ENCODE measurements at places on chromosomes 11 and 22. TPM values are rescaled to one million over a fixed set of nuclear protein-coding genes. Genes with fewer than 3 reads are reported as not detected.
A peak's percentile ranks its signal among the peaks of the same experiment; 100 is the strongest.

DNA sequence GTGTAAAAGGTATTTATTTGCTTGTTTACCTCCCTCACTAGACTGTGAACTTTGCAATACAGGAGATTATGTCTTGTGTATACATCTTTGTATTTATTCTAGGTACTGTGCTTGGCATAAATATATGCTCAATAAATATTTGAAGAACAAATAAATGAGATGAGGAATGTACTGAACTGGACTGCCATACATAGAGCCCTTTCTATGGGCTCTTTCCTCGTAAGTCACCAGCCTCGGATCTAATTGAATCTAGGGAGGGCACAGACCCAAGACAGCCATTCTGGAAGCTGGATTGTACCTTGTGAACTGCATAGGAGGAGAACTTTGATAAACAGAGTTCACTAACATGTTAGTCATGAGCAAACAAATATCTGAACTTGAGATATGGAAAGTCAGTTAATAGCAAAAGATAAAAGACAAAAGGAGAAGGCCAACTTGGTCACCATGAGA lies 503.9 kb downstream of the INSC start:
- DNase-seq: no peak

GRCh38 chr11:102497061-102497460 lies 33.5 kb downstream of the MMP7 start:
- no peak for DNase-seq

- no peak for DNase-seq
These were observed 97.5 kb upstream of the ALX4 start for GRCh38 chr11:44407211-44407996.

DNA sequence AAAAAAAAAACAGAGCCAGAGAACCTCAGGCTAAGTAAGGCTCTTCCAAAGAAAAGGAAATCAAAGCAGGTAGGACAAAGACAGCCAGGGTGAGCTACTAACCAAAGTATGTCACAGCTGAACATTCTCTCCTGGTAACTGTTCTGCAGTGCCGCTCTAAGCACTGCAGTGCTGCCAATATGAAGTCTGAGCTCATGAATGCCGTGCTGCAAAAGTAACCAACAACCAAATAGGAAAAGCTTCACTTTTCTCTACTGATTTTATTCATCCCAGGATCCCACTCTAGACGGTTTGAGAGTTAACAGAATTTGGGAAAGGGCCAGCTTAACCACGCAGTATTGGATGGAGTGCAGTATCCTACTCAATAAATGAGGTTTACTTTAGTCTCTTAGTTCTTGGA lies 3.5 kb downstream of the SIK3 start:
- DNase-seq: no peak

DNA sequence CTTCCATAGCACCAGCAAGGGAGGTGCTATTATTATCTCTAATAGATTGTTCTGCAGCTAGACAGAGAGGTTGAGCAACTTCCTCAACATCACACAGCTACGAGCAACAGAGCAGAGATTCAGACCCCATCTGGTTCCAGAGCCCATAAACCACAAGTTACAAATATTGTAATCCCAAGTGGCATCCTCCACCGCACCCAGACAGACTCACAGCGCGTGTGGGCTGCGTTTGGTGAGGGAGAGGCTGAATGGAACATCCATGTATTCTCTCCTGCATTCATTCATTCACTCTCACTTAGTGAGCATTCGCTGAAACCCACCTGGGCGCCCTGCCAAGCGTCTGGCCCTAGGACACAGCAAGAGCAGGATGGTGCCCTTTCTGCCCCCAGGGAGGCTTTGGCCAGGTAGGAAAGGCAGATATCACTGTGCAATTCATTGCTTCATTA lies 33.5 kb downstream of the LIF start:
- DNase-seq: no peak

DNA sequence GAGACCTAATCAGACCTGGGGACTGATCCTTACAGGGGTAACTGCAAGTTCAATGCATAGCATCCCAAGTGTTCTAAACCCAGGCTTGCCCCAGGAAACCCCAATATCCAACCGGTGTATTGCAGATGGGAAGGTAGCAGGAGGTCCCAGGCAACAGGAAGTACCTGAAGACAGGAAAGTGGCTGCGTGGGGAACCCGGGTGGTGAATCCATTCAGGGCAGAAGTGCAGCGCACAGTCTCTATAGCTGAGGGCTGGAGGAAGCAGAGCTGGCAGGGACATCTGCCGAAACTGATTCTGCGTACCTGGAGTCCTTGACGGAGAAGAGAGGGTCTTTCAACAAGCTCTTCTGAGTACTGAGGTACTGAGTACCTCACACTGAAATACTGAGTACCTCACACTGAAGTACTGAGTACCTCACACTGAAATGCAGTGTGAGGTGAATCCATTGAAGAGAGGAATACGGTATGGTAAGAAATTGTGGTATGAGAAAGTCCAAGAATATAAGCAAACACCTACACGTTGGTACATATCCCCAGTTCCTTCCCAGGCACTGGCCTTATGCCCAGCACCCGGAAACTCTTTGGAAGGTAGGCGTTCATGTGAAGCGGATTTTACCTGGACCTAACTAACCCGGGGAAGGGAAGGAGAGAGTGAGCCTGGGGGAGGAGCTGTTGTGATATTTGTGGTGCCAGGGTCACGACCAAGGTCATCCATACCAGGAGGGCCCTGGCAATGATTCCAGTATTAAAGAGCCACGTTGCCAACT lies 20.1 kb downstream of the SCN4B start:
- DNase-seq: peak; percentile 39

The CELSR1 gene
- total RNA-seq: 1.9 TPM

The OR51E2 gene
- total RNA-seq: 0.45 TPM

The DDTL gene
- total RNA-seq: 4.0 TPM

The OR52H1 gene
- 0.89 TPM for total RNA-seq

Data from sciatic nerve (tissue), 2 donors.